ENCODE measurements at places on chromosomes 12 and 14.
A peak's percentile ranks its signal among the peaks of the same experiment; 100 is the strongest.

- DNase-seq, result peak; percentile 70
Observed at GRCh38 chr12:124752437-124753227, 111.0 kb downstream of the SCARB1 start.

- peak; percentile 15 for DNase-seq
Observed at GRCh38 chr12:76236640-76237039, 111.6 kb downstream of the BBS10 start.

- no peak for DNase-seq
Observed at GRCh38 chr12:77998236-77998786, 167.6 kb downstream of the NAV3 start.

DNA sequence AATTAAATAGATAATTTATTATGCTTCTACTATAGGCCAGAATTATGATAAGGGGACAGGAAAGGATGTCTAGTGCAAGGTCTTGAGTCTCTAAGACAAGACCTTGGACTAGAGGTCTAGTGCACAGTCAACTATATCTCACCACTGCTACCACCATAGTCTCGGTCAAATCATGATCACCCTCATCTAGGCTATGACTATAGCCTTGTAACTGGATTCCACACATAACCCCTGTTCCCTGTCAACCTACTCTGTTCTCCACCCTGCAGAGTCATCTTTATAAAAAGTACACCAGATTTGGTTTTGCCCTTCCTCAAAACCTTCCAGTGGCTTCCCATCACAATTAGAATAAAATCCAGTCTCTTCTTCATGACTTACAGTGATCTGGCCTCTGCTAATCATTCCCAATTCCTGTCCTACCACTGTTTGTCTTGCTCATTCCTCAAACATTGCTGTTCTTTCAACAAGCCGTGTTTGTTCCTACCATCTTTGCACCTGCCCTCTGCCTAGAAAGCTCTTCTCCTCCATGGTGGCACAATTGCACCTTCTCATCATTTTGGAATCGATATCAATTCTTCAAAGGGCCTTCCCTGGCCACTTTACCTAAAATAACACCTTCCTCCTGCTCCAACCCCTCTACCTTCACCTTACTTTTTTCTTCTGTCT lies 169.4 kb downstream of the FOXN3 start:
- DNase-seq, result no peak
